ENCODE measurements at places on chromosomes 7 and 10.
A peak's percentile ranks its signal among the peaks of the same experiment; 100 is the strongest.

GRCh38 chr10:119667562-119668328 is 16.6 kb downstream of the BAG3 start:
- DNase-seq: peak; percentile 96

DNA sequence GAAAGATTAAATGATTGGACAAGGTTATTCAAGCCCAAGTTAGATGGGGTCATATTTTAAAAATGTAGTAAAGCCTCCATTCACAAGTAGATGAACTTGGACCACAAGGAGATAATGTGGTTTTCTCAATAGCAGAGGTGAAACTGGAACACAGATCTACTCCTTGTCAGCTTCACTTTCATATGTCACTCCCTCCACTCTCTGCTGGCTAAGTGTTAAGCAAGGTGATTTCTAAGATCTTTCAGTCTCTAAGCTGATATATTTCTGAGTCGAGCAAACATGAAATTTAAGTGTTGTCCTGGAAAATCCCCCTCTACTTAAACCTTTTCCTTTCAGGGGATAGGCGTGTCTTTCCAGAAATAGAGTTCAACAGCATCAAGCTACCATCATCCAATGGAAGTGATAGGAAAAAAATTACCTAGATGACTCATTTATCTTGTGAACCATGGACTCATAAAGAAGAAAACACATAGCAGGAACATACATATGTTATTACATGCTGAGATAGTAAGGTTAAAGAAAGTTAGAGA is 275.0 kb downstream of the PTEN start:
- DNase-seq: no peak

DNA sequence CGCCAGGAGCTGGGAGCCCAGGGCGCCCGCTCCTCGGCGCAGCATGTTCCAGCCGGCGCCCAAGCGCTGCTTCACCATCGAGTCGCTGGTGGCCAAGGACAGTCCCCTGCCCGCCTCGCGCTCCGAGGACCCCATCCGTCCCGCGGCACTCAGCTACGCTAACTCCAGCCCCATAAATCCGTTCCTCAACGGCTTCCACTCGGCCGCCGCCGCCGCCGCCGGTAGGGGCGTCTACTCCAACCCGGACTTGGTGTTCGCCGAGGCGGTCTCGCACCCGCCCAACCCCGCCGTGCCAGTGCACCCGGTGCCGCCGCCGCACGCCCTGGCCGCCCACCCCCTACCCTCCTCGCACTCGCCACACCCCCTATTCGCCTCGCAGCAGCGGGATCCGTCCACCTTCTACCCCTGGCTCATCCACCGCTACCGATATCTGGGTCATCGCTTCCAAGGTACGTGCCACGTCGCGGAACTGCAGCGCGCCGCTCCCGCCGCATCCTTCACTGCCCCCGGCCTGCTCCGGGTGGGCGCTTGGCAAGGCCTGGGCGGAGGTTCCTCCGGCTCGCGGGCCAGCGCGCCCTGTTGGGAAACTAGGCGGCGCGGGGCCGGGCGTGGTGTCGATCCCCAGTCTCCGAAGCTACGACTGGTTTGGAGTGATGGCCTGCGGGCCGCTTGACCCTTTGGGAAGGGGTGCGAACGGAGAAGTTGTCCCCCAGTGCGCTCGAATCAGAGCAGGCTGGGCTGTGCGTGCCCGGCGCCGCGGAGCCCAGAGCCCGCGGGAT is 868 bp downstream of the EMX2 start:
- DNase-seq: no peak

DNA sequence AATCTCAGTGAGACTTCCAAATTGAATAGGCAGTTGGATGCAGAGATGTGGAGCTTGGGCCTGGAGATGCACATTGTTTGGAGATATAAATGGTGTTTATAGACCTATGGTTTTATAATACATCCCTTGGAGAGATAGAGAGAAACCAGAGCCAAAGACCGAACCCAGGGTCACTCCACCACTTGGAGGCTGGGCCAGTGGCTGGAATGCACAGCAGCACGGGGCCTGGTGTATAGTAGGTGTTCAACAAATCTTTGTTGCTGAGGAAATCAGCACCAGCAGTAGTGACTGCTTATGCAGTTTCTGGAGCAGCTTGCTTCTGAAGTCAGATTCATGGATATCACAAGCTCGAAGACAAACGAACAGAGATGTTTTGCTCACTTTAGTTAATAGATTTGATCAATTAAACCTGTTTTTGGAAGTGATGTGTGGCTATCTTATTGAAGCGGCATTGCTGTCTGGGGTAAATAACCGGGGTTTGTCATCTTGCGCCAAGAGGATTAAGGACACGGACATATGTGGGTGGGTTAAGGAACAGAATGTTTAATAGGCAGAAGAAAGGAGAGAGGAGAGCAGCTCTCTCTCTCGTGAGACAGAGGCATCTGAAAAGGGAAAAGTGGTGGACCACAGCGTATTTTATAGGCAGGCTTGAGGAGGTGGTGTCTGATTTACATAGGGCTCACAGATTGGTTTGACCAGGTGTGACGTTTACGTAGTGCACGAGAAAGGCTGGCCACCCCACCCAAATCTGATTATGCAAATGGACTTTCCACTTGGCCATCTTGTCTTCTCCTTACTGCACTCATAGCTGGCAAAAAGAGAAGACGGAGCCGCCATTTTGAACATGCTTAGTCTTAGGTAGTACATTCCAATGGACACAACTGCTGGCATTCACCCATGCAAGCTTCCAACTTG is 11.1 kb downstream of the RBP4 start:
- DNase-seq: no peak

DNA sequence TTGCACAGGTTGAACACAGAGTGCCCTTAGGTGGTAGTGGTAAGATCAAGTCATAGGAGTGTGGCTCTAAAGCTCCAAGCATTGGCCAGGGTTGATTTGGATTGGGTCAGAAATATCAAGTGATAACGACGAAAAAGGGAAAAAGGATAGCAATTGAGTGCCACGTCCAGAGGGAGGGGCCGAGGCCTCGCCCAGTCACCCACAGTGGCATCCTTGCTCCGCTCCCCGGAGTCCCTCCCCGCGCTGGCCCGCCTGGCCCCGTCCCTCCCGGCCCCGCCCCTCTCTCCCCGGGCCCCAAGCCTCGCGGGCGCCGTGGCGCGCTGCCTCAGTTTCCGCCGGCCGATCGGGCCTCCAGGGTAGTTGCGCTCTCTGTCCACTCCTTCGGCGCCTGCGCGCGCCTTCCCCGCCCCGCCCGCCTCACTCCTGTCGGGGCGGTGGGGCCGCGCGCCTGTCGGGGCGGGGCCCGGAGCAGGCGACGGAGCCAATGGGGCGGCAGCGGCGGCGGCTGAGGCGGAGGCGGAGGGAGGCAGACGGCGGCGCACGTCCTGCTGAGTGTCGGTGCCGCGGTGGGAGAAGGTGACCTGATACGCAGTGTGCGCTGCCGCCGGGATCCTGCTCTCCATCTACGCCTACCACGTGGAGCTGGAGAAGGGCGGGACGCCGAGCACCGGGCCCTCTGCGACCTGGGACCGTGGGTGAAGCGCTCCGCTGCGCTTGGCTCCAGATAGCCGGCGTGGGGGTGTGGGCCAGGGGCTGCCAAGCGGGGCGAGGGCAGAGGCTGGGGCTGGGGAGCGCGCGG is 209.1 kb upstream of the ZNF722 start:
- DNase-seq: peak; percentile 18

GRCh38 chr7:132412435-132412834 is 163.8 kb downstream of the PLXNA4 start:
- DNase-seq: no peak

DNA sequence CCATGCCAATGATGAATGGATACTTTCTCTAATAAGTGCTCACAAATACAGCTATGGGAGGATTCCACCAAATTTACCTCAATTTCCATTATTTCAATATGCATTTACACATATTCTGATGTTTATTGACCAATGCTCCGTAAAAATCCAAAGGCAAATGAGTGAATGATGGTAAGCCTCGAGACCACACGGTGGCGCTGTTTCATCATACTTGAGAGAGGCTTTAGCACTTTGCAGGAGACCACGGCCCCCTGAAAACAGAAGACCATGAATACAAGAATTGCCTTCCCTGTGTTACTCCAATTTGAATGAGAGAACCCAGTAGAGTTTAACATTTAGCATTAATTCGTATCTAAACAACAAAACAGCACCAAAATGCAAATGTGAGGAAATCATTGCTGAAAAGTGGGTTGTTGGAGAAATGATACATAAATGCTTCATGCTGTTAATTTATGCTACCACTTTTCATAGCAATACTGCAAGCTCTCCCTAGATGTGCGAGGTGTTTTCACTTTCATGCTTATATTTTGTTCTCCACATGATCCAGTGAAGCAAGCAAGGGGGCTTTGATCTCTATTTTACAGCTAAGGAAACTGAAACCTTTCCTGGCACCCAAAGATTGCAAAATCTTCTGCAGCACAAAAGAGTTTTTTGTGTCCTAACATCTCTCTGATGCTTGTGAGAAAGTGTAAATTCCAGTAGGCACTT is 35.4 kb downstream of the TRIL start:
- DNase-seq: peak; percentile 75

DNA sequence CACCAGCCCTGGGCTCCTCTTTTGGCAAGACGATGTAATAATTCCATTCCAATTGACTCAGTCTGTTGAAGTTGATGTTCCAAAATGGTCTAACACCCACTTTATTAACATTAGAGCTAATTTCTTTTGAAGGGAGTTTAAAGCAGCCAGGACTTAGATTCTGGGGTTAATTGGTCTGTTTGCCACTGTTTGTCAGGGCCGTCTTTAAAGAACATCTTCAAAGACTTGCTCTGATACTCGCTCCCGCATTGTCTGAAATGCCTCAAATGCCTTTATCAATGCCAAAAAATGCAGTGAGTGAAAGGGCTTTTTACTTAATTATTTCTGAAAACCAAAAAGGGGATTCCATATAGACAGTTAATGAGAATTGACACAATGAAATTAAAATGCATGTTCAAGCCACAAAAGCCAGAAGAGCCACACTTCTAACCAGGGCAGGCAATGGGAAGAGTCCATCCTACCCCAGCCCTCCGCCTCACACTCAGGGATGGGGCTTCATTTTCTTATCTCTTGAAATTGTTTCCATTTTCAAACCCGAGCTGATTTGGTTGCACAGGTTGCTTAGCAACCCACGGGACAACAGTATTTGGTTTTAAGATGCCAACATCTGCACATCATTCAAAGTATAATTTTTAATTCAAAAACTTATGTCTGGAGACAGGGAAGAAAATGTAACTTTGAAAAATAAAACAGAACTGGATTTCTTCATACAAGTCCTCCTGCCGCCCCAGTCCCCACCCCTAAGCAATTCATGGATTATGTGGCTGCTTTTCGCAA is 163.0 kb downstream of the FGFR2 start:
- DNase-seq: no peak

DNA sequence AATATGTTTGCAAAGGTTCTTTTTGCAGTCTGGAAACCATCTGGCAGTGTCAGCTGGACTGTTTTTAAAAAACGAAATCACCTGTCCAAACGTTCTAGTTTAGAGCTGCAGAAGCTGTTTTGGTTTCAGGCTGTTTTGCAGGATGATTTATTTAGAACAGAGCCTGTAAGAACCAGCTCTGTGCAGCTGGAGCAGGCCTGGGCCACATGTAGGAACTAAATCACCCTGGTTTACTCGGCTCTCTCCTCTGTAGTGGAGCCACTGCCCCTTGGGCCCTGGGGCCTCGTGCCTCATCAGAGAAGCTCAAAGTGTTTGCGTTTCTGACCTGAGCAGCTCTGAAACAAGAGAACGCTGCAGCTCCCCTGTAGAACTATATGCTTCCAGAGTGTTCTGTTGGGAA is 142.5 kb downstream of the ACTR3B start:
- DNase-seq: no peak

DNA sequence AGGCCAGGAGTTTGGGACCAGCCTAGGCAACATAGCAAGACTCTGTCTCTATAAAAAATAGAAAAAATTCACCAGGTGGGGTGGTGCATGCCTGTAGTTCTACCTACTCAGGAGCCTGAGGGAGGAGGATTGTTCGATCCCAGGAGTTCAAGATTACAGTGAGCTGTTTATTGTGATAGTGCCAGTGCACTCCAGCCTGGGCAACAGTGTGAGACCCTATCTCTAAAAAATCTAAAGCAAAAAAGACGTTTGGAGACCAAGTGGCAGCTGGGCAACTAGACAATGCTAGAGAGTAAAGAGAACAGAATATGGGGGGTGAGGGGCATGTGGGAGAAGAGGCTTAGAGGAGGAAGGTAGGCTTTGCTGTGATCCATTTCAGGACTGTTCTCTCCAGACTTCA is 1.4 kb downstream of the PDSS1 start:
- DNase-seq: no peak

DNA sequence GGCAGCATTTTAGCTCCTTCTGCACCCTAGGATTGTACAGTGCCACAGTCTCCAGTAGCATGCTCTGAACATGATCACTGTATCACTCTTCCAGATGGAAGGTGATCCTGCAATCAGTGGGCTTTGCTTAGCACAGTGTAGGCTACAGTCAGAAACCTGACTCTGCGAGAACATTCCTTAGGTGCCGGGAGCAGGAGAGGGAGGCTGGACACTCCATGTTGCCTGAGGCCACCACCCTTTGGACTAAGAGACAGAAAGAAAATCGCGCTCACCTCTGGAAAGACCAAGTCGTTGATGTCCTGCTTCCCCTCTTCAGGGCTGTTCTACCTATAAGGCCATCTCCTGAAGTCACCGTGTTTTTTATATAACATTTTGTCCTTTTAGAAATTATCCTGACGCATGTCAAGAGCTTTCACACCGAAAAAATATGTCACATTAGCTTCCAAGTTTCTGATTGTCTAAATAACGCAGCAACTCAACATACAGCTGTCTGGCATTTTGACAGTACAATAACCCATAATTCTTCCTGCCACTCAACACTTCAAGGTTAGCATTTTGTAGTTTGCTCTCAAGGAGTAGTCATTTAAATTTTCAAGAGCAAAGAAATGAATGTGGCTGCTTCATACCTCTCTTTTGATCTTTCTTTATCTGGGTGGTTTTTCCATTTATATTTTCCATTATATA is 563.1 kb downstream of the LRMDA start:
- DNase-seq: no peak

- no peak for DNase-seq
These were observed 3.5 kb upstream of the SEPTIN7 start for GRCh38 chr7:35797311-35797710.

DNA sequence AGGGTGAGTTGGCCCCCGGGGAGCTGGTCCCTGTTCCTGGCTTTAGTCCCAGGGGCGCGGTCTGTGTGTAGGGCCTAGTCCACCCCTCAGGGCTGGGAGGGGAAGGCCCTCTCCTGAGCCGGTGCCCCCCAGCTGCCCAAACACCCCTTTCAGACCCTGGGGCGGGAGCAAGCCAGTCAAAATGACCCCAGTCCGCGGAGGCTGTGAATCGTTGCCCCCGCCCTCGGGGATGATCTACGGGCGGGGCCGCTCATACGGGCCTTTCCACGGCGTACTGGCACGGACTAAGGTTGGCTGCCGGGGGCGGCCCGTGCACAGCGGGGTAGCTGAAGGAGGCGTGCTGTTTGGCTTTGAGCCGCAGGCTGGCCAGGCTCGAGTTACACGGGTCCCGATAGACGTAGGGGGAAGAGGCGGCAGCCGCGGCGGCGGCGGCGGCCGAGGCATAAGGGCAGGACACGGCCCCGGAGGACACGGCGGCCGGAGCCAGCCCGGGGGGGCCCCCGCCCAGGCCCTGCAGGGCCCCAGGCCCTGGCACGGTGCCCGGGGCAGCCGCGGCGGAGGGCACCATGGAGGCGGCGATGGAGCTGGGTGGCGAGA is 4.3 kb downstream of the ELOVL3 start:
- DNase-seq: peak; percentile 68

GRCh38 chr7:31811650-31812461 is 124.8 kb downstream of the PPP1R17 start:
- DNase-seq: peak; percentile 79
